Stimulated activated CD4-positive, alpha-beta T cell treated with anti-CD3 and anti-CD28 coated beads, Interleukin-4, amount 100 ng/mL, for 48 hours (primary cell): ENCODE measurements at places on chromosomes 4 and X.

DNA sequence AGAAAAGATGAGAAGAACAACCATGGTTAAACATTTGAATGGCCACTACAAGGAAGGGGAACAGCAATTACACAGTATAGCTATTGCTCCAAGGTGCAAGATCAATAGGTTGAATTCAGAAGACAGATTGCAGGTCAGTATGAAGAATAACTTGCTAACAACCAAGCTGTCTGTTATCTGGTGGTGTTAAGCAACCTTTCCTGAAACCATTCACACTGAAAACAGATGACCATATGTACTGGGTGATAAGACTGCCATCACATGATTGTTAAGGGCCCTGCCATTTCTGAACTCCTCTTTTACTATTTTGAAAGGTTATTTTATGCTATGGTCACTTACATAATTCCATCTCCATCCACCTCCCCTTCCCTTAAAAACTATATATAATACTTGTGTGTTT, 6.8 kb downstream of the GABRA3 start:
- DNase-seq: no peak

DNA sequence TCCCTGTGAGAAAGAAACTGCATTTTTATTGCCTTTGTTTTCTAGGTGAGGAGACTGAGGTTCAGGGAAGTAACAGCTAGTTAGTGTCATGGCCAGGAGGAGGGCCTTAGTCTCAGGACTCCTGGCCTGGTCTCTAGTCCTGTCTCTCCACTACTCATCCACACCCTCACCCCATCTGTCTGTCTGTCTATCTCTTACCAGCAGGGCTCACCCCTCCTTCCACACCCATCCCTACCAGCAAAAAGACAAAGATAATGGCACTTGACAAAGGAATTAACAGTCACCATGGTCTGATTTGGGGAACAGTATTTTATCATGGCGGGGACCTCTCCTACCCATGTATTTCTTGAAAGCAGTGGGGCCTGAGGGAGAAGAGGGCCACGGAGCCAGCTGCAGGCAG, 125.8 kb downstream of the REPS2 start:
- DNase-seq: no peak

- no peak for DNase-seq
These were observed 75.9 kb downstream of the AASDH start for GRCh38 chr4:56311299-56311975.

DNA sequence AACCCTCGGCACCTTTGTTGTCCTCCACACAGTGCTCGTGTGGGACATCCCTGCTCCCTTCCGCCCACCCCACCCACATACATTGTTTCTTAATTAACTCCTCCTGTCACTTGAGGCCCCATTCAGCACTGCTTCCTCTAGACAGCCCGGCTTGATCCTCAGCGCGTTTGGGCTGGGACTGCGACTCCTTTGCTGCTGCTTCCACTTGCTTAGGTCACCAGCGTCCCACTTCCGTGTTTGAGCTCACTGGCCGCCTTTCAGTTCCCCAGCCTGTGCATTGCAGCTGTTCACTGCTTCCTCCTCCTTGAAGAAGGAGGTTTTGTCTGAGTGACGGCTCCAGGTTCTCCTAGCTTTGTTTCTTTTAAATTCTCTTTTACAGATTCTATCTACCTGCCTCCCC, 16.1 kb downstream of the RNF4 start:
- DNase-seq: peak; percentile 24

GRCh38 chr4:162164906-162165510, 1.2 kb upstream of the FSTL5 start:
- DNase-seq: no peak

DNA sequence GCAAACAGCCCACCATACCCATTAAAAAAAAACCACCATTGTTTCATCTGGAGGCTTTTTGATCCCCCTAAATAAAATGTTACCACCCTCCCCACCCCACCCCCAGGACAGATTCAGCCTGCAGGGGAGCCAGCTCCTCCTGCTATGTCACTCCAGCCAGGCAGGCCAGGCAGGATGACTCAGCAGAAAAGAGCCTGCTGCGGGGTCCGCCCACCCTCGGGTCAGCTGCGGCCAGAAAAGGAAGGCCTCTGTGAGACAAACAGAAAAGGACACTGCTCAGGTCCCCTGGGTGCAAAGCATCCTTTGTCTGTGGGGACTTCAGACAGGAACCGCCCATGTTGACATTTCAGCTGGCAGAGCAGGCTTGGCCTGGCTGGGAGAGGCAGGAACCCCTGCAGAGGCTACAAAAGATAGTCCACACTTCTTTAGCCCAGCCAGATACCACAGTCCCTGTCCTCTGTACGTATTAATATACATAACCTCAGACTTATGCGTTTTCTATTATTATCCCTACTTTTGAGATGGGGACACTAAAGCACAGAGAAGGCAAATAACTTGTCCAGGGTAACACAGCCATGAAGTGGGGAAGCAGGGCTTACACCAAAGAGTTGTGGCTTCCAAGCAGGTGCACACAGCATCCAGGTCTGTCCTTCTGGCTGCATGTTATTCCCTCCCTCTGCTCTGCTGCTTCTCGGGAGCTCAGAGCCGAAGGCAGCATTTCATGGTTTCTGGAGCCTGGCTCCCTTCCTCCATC, 147.7 kb downstream of the CPEB2 start:
- no peak for DNase-seq

DNA sequence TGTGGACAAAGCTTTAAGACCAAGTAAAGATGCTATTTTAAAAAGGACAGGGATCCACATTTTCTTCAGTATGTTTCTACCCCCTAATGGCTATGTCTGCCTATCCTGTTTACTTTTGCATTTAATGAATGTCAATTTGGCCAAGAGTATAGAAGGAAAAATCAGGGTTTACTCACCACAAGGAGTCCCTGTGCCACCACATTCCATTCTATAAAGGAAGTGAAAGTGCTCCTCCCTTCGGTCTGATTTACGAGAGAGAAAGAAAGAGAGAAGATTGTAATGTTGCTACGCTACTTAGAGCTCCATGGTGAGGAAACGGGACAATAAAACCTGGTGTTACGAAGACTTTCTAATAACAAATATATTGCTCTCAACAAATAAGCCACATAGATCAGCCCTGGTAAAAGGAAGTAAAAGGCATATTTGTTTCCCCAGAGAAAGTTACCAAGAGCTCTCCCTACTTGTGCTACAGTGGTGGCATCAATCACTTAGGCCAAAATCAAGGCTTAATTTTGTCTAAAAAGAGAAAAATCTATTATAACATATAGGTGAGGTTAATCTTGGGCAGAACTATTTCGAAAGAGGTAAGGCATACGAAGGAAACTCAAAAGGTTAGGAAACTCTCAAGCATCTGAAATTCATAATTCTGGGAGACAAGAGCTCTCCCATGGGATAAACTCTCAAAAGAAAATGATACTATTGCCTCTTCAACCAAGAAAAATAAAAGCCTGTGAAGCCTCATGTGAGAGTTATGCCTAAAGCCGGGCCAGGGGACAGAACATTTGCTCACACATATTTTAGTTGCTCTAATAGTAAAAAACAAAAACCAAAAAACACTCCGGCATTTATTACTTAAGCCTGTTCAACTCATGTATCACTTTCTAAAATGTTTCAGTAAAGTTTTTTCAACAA, 29.5 kb downstream of the TAPT1 start:
- no peak for DNase-seq

- DNase-seq: no peak
These were observed 86.3 kb downstream of the HPGD start for GRCh38 chr4:174435974-174436373.

DNA sequence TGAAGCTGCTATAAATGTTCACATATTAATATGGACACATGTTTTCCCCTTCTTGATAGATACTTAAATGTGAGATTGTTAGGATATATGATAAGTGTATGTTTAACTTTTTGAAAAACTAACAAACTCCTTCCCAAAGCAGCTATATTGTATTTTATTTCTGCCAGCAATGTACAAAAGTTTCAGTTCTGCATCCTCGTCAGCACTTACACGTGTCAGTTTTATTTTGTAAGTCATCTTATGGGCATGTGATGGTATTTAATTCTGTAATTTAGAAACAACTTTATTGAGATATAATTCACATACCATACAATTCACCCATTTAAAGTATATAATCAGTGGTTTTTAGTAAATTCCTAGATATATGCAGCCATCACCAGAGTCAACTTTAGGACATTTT, 31.6 kb downstream of the RAPGEF2 start:
- no peak for DNase-seq

- no peak for DNase-seq
These were observed 79.9 kb downstream of the CHST7 start for GRCh38 chrX:46653482-46653881.

DNA sequence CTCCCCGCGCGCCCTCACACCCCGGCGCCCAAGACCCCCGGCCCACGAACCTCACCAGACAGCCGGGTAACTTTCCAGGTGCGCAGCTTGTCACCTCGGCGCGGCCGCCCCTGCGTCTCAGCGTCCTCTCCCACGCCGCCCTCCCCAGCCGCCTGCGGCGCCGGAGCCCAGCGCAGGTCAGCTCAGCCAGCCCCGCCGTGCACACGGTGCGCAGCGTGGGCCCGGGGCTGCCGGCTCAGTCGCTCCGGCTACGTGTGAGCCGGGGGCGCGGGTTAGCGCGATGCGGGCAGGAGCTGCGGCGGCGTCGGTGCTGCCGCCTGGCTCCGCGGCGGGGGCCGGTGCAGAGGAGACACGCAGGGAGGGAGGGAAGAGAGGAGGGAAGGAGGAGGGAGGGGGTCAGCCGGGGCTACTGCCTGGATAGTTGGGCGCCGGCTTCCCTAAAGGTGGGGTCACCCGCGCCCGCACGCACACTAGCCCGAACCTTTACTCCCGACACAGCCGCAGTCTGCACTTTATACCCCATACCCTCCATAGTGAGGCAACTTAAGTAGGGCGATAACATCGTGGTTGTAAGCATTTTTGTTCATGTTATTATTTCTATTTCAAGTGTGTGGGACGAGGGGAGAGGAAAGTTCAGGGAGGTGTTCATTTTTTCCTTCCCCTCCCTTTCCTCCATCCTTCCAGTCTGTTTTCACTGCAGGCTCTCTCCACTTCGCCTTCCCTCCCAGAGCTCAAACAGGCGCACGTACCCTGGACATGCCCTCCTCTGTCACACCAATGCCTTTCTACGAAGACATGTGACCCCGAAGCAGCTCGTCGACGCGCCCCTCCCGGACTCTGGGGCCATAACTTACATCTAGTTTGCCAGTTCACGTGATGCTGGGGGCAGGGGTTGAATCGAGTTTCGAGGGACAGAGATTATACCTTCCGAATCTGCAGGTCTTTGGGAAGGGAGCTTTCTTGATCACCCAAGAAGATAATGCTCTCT, at the start of gene PRKG2:
Gene PRKG2, minus strand, starts transcription at position 342 of the 988 bp plus-strand sequence. CDS start 10,175 bp downstream, outside the sequence.
- no peak for DNase-seq

- no peak for DNase-seq
These were observed 12.8 kb upstream of the LGI2 start for GRCh38 chr4:25043548-25043947.

DNA sequence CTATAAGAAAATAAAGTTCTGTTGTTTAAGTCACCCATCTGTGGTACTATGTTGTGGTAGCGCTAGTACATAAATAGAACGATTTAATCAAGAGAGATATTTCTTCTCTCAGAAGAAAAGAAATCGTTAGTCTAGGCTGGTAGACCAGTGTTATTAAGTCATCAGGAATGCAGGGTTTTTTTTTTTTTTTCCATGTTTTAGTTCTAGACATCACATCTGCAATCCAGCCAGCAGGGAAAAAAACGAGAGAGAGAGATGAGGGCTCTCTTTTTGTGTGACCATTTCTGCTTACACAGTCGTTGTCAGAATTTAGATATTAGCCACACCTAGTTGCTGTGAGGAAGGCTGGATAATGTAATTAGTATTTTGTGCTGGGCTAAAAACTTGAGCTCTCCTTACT, 417.4 kb downstream of the TMA16 start:
- DNase-seq: no peak

- DNase-seq: no peak
These were observed 52.8 kb upstream of the RHOH start for GRCh38 chr4:40143926-40144508.

DNA sequence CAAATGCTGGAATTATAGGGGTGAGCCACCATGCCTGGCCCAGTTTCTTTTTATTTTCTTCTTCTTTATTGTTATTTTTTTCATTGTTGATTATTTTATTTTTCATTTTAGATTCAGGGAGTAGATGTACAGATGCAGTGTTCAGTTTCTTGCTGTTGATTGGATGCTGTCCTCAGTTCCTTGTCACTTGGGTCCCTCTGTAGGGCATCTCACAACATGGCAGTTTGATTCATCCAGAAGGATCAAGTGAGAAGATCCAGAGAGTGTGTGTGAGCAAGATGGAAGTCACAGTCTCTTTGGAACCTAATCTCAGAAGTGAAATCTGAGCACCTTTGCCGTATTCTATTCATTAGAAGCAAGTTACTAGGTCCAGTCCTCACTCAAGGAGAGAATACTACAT, 20.9 kb downstream of the HMGB3 start:
- DNase-seq: no peak

DNA sequence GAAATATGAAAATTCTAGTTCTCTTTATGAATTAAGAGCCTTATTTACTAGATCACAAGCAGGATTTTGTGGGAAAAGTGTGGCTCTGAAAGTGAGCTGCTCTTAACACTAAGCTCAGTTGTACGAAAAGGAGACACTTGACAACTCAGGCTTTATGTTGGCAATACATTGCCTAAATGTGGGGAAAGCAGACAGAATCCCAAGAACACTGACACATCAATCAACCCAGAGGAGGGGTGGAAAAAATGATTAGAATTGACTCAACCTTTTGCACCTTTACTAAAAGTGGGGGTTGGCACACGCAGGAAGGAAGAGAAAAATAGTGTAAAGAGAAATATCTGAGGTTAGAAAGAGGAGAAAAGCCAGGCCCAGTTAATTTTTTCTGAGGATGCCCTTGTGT, 61.6 kb downstream of the CHST7 start:
- no peak for DNase-seq
